Glutamatergic neuron (in vitro differentiated cells): ENCODE measurements at places on chromosomes 2 and 18.

DNA sequence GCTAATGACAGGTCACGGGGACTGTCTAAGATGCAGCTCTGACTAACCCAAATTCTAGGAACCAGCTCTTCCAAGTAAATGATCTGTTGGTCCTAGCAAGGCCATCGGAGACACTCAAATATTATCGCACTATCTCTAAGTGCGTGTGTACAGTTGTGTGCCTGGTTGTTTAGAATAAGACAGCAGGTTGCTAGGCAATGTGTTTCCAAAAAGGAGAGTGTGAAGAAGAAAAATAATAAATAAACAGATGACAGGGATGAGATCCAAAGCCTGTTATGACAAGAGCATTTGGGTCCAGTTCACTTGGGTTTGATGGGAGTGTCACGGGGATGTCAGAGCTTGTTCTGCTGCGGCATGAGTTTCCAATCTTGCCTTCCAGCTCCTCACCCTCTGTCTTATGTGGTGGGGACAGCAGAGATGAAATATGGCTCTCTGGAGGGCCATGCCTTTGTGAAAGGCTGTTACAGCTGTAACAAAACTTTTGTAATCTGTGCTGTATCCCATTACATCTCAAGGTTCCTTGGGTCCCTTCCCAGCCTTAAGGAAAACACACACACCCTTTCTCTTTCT lies 127.5 kb upstream of the TNP1 start:
- DNase-seq: no peak

- DNase-seq: no peak
Measured at GRCh38 chr2:75416420-75417342, 144.1 kb downstream of the EVA1A start.

DNA sequence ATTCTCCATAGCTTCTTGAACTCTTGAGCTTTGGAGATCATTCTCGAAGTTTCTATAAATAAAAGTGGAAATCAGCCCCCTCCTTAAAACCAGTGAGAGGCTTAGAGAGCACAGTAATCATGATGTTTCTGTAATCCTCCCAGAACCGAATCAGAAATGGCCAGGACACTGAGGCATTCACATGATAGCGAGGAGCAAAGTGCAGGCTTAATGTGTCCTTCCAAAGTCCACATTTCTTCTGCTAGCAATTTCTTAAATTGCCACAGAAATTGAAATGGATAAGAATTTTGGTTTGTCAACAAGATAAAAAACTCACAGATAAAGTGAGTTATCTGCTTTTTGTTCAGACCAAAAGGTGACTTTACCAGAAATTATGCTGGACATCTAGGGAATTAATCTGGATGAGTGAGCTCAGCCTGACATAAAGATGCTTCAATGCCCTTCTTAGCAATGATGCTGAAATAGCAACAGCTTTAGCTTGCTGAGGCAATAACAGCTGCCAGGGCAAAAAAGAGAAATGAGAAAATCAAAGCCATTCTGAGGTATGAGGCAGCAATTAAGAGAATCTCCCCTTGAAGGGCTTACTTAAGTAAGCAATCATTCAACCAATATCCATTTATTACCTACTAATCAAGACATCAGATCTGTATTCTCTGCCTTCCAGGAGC lies 82.4 kb upstream of the PHLPP1 start:
- DNase-seq: no peak

DNA sequence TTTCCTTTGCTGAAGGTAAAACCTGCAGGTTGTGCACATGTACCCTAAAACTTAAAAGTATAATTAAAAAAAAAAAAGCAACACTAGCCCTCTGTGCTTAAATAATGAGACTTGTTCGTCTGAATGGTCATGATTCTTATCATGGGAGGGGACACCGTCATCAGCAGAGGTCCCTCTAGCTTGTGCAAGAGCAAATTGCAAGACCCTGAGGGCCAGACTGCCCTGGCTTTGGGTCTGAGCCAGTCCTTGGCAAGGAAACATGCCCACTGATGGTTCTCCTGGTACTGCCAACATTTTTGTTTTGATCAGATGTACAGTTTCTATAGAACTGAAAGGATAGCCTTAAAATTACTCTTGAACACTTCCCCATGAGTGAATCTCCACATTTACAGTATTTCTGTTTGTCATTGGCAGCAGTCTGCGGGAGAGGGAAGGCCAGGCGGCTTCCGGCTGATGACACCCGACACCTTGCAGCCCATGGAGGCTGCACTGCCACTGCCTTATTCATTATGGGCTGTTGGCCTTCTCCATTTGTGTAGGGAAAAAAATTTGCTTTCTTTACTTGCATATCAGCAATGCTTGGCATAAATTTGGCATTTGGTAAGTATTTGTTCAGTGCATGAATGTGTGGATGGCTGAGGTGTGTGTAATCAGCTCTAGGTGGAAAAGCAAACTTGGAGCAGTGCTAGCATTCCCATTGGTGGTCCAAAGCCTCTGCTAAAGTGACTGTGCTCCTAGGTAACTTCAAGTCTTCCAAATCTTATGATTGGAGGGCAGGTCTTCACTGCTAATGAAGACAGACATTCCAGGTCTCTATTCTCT lies 161.6 kb upstream of the ALKAL2 start:
- no peak for DNase-seq

- DNase-seq: no peak
Measured at GRCh38 chr18:650428-650858, 7.0 kb upstream of the TYMS start.

DNA sequence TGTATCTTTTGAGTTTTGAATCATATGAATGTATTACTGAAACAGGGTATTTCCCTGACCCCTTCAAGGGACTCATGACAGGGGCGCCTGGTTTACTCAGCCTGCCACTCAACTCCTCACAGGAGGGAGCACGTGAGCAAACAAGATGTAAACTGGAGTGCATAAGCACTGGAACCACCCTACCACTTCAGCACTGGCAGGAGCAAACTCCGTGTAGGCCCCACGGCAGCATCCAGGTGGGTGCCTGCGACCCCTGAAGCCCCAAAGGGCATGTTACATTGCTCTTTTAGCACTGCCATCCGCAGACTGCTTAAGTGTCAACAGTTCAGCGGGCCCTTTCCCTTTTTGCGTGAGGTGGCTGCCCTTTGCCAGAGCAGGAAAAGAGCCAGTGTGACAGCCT lies 8.2 kb upstream of the DAPL1 start:
- DNase-seq: no peak

DNA sequence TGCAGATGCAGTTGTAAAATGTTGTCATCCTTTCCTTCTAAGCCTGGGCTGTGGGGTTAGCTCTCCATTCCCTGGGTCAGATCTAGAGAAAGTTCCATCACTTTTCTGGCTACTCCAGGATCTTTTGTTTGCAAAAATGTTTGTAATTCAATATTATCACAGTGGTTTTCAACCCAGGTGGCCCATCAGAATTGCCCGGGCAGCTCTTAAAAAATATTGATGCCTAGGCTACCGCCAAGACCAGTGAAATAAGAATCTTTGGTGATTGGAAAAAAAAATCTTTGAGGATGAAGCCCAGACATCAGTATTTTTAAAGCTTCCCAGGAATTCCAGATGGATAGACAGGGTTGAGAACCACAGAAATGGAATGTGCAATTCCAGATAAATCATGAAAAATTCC lies 232.5 kb upstream of the SPRED2 start:
- no peak for DNase-seq

DNA sequence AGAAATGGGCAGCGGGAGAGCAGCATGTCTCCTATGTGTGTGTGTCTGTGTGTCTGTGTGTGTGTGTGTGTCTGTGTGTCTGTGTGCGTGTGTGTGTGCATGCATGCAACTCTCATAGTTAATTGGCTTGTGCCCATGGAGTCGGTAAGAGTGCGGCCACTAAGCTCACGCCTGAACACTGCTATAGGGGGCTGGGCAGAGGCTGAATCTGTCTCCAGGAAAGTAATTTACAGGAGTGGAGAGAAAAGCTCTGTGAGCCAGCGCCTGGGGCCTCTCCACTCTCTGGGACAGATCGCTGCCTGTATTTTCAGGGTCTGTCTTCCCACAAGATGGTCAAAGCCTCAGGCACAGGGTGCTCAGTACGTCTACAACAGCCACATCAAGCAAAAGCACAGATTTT lies 553.4 kb downstream of the TNS1 start:
- no peak for DNase-seq

- no peak for DNase-seq
Measured at GRCh38 chr2:141496810-141497209, 634.0 kb downstream of the LRP1B start.

GRCh38 chr2:1527153-1527992 lies 114.1 kb downstream of the TPO start:
- no peak for DNase-seq

- DNase-seq: no peak
Measured at GRCh38 chr2:17594533-17595401, 54.3 kb downstream of the VSNL1 start.

DNA sequence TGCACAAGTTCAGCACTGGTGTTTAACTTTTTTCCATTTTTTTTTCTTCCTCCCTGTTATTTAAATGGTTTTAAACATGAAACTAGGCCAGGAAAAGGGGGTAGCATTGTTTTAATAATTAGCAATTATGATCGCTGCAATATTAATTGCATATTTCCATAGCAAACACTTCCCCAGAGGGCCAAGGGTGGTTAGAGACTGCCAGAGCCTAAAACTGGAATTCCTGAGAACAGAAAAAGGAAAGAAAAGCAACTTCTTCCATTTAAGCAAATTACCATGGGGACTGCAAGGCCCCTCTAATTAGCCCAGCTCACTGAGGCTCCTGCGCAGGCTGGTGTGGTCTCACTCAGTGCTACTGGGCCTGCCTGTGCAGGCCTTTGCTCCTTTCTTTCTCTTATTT lies 201.5 kb downstream of the SMAD2 start:
- DNase-seq: no peak

GRCh38 chr2:69477627-69478026 lies 40.4 kb upstream of the NFU1 start:
- no peak for DNase-seq

GRCh38 chr2:203122317-203122986 lies 107.8 kb downstream of the NBEAL1 start:
- DNase-seq: no peak

DNA sequence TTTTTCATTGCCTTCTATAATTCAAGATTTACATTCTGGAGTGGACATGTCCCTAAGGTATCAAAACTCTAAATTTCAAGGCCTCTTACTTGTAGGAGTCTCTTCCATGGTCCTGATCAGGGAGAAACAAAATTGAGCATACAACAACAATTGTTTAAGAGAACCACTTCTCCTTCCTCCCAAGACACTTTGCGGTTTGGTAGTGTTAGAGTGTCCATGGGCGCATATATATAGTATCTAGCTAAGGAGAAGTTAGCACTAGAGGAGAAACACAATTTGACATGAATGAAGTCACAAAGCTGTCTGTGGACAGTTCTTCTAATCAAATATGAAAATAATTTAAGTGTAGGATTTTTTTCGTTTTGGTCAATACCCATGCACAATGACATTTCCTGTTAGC lies 349.1 kb upstream of the MAP2 start:
- DNase-seq: no peak

- DNase-seq: no peak
Measured at GRCh38 chr18:28114472-28114871, 62.5 kb downstream of the CDH2 start.

- DNase-seq: no peak
Measured at GRCh38 chr2:237806334-237806733, 7.8 kb downstream of the RBM44 start.

DNA sequence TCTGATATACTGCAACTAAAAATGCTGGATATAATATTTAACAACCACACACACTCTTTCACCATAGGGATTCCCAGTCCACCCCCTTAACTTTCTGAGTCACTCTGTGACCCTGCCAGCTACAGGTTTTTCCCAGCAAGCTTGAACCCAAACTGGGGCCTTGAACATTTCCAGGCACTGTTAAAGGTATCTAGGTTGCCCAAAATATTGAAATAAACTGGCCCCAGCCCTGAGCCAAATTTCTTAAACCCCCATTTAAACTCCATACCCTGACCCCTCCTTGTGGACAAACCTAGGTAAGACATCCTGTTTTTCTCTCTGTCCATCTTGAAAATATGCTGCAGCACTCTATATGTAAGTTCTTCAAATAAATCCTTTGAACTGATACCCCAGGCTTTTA lies 19.7 kb upstream of the DCTN1 start:
- no peak for DNase-seq

DNA sequence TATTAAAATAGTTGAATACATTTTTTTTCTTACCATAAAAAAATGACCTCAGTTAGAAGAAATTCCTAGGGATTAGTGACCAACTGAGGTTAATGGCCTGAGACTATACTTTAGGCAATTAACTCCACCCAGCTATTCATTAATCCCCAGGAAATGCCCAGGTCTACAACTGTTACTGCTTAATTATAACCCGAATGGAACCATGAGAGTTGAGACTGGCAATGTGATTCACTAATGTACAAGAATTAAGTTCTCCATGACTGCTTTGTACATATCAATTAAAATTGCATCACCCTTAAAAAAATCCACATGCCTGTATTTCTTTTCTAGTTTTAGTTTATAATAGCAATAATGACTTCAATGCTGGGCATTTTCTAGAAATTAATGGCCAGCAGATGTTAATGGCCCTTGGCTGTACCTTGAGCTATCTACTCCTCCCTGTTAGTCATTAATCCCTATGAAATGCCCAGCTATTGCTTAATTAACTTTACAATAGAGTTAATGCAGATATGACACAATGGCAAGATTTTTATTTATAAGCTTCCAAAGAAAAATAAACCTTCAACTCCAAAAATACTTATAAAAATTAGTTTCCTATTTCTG lies 44.1 kb downstream of the ERBB4 start:
- DNase-seq: no peak

- DNase-seq: no peak
Measured at GRCh38 chr2:12162269-12163247, 416.1 kb downstream of the LPIN1 start.

DNA sequence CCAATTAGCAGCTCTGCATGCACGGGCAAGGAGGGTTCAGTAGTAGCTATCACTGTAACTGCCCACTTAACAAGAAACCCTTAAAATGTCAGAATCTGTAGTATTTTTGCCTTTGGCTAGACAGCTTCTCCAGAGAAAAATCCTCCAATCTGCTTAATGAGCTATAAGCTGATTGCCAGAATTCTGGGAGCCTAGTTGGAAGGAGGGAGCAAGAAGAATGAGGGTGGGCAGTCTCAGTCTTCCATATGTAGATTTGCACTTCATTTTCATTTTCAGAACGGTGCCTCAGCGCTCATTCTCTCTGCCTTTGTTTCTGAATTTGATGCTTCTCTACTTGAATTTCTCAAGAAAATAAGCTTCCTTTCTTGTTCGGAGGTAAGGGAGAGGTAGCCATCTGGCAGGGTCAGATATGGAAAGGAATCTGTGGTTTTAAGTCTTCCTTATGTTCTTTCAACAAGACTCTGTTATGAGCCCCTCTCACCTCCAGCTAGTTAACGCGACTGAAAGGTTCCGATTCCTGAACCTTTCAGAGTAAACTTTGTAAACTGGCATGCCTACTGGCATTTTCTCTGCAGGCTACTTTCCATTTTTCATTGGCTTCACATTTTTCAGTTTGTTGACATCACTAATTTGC lies 53.5 kb downstream of the HNRNPLL start:
- DNase-seq: no peak
